ENCODE measurements at places on chromosomes 11 and 22.

- DNase-seq: no peak
Observed at GRCh38 chr22:42560381-42560780, 6.6 kb downstream of the SERHL2 start.

GRCh38 chr11:31875866-31876560, 64.9 kb upstream of the PAX6 start:
- no peak for DNase-seq

DNA sequence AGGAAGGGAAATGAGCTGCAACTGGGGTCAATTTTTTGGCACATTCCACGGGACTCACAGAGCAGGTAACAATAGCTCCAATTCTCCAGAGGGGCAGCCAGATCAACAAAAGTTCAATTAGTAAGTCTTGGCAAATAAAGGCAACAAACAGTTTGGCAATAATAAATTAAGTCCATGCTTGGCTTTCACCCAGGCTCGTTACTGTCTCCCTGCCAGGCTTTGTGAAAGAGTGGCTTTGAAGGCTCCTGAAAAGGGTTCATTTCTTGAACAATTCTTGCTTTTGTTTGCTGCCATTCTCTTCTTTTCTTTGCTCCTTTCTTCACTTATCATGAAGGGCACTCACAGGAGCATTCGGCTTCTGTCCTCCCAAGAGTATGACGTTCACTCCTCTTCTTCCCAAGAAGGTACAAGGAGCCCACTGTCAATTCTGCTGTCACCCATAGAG, 123.3 kb downstream of the APIP start:
- DNase-seq: no peak

DNA sequence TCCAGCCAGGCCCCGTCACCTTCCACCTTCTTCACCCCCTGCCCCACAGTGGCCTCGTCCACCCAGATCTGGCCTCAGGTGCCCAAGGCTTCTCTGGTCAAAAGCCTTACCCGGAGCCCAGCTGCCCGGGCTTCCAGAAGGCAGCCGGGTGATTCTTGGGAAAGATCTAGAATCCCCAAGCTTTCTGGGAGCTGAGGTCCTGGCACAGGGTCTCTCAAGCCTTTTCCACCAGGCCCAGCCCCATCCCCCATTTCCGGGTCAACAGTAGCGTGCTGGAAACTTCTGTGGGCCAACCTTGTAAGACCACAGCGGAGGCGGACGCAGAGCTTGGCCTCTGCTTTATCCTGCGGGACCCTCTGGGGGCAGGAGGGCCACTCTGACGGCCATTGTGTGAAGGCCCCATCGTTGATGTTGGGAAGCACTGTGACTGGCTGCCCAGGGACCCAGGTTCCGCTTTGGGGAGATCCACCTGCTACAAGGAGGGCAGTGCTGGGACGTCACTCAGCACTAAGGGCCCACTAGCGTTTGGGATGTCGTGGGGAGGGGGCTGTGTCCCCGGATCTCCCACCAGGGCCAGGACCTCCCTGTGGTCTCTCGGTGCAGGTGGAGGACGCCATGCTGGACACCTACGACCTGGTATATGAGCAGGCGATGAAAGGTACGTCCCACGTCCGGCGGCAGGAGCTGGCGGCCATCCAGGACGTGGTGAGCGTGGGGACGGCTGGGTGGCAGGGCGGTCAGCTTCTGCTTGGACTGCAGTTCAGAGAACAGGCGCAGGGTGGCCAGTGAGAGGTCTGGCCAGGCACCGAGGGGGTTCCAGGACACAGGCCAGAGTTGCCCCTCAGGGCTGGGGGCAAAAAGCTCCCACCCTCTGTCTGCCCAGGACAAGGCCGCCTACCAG, 11.5 kb downstream of the TSPAN32 start:
- no peak for DNase-seq

GRCh38 chr11:76217653-76218160, 11.4 kb upstream of the WNT11 start:
- DNase-seq: no peak

DNA sequence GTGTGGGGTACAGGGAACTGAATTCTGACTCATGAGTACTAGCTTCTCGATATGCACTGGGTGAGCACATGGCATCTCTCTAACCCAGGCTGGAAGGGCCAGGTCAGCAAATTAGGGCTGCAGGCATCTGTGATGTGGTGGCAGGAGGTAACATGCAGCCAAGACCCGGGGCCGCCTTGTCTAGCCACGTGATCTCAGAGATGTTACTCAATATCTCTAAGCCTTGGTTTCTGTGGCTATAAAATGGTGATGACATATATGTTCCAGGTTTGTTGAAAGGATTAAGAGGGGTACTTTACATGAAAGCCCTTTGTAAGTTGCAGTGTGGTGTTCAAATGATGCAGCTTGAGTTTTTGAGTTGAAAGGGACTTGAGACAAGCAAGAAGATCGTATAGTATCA, 3.2 kb downstream of the ST14 start:
- DNase-seq: no peak

DNA sequence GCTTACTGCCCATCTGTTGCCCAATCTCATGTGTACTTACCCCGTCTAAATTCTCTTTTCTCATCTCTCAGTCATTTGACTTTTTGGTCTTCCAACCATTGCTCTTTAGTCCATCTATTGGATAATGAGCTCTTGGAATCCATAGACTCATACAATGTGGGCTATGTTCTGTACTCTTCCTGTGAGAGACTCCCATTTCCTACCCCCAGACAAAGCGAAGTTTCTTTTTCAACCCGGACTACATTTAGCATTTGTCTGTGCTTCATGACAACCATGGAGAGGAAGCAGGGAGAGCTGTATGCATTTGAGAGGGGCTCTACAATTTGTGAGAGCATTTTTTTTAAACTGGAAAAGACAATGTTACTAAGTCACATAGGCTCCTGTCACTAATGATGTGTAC, 4.0 kb upstream of the ARHGAP42 start:
- DNase-seq: no peak

- no peak for DNase-seq
Observed at GRCh38 chr11:122306831-122307391, 190.9 kb upstream of the BLID start.

DNA sequence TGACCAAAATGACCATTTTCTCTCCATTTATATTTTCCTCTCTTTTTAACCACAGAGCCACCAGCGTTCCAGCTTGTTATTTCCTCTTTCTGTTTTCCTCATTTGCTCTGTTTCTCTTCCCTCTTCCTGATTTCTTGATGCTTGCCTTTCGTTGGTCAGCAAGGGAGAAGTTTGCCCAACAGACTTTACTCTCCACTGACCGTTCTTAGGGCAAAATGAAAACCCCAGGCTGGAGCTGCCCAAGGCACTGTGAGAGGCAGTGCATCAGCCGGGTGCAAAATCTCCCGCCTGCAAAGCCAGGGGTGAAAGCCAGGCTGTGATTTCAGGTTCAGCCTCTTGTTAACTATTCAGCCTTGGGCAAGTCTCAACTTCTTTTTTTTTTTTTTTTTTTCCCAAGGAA, 26.1 kb upstream of the APLP2 start:
- DNase-seq: no peak

DNA sequence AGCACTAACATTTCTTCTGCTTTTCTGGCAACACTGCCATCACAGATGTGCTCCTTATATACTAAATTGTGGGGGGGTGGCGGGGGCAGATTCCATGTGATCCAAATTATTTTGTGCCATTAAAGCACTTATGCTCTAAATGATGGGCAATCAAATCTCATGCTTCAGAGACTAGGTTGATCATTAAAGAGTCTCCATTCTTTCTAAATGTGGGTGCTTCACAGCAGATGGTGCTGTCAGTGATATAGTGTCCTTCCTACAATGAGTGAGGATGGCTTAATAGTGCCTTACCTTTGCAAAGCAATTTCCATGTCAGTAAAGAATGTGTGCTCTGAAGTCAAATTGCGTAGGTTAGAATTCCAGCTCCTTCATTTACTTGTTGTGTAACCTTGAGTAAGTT, 589.8 kb downstream of the ETS1 start:
- no peak for DNase-seq

DNA sequence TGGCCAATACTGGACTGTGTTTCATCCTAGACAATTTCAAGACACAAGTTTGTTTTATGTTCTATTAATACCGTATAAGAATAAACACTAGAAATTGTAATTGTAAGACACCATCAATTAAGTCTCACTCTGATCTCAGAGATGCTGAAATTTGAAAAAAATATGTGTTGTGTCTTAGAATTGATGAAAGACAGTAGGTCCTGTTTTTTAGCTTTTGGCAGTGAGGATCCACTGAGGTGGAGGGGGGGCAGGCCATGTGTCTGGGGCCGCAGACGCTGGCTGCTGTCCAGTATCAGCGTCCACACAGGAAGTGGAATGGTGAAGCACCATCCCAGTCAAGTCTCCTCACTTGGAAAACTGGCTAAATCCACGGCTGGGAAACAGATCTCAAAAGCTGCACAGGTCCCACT, 22.5 kb upstream of the ALG8 start:
- DNase-seq: no peak
